Pulmonary artery endothelial cell (primary cell): ENCODE measurements at places on chromosomes 11 and 22.

- DNase-seq: no peak
Observed at GRCh38 chr22:39135092-39135896, 17.2 kb downstream of the CBX7 start.

GRCh38 chr11:93468290-93468689, 74.9 kb downstream of the SMCO4 start:
- DNase-seq: no peak

GRCh38 chr11:18013790-18014507, 1.1 kb upstream of the SERGEF start:
- no peak for DNase-seq

DNA sequence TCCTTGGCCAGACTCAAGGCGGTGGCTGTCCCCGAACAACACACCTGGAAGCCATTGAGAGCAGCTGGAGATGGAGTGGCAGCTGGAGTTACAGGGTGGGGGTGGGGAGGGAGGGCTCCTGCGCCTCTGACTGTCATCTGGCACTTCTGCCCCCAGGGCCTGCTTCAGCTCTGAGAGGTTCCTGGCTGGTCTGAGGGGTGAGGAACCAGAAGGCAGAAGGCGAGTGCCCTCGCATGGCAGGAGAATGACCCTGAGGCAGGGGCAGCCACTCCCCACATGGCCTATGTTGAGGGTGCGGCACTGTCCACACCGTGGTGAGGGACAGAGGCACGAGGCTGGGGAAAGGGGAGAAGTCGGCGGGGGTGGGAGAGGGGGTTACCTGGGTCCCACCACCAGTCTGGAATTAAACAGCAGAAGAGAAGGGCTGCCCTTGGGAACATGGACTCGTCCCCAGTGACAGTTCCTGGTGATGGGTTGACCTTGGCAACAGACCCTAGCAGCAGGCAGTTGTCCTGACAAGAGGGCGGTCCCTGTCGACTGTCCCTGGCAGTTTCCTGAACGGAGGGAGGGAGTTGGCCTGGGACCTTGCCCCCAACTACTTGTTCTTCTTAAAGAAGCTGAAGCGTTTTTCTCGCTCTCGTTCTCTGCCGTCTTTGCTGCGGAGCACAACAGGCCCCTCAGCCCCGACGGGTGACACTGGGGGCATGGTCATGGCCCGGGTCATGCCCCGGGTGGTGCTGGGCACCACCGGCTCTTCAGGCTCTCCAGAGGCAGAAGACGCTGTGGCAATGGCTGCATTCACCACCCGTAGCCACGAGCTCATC, 7.8 kb upstream of the RBM4B start:
- no peak for DNase-seq

DNA sequence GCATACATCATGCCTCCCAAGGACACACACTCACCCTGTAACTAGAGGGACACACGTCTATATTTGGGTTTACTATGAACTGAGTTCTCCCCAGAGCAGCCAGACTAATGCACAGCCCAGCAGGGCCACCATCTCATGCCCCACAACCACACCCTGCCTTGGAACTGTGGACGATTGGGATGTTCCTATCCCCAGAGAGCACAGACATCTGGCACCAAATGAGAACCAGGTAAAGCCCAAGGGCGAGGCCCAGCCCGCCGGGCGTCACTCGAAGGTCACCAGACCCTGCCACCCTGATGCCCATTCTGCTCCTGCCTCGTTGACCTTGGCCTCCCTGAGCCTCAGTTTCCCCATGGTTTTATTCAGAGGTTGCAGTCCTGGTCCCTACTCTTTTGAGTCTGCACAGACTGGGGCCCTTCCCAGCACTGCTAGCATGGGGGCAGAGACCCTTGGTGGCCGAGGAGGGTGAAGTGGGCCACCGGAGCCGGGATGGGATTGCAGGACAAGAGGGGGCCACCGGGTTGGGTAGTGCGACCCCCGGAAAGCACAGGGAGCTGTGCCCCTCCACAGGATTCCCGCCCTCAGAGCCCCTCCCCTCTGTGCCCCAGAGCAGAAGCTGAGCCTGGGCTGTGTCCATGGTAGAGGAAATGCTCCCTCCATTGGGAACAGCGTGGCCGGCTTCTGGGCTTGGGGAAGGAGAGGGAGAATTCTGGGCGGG, 56.8 kb downstream of the IGLL5 start:
- no peak for DNase-seq

DNA sequence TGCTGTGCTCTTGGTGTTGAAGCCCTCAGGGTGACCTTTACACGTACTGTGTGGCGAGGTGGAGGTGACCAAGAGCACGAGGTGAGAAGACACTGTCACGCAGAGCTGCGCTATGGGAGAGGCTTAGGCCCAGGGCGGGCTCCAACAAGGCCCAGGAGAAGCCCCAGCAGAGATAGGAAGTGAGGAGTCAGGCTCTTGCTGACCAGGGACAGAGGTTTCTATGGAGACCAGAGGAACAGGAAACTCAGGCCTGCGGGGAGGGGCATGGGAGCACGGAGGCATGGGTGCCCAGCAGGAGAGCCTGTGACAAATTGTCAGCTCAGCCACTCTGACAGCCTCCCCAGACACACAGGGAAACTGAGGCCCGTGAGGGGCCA, 15.8 kb downstream of the DGKZ start:
- DNase-seq: peak; percentile 68

- DNase-seq: no peak
Observed at GRCh38 chr11:122599434-122599833, 56.1 kb upstream of the UBASH3B start.
